Caki2 (cell line): ENCODE measurements at places on chromosomes 5 and 9.

GRCh38 chr9:80651044-80651443 lies 1038.3 kb downstream of the TLE1 start:
- no peak for DNase-seq

GRCh38 chr5:86232246-86232645 lies 385.5 kb upstream of the COX7C start:
- DNase-seq, result no peak

DNA sequence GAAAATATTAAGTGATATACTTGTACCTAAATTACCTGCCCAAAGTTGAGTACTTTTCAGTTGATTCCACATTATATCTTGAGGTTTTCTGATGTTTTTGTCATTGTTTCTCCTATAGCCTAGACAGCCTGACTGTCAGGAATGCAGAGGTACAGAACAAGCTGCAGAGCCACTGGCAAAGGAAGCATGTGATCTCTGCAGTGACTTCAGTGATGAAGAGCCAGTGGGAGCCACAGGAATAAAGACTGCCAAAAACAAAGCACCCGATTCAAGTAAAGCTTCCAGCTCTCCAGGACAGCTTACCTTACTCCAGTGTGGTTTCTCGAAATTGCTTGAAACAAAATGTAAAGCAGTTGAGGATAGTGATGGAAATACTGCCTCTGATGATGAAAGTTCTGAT lies 96.3 kb downstream of the ERCC6L2 start:
- no peak for DNase-seq

GRCh38 chr5:3827624-3828023 lies 232.0 kb downstream of the IRX1 start:
- DNase-seq, result no peak
